ENCODE measurements at places on chromosomes 3 and 15.

DNA sequence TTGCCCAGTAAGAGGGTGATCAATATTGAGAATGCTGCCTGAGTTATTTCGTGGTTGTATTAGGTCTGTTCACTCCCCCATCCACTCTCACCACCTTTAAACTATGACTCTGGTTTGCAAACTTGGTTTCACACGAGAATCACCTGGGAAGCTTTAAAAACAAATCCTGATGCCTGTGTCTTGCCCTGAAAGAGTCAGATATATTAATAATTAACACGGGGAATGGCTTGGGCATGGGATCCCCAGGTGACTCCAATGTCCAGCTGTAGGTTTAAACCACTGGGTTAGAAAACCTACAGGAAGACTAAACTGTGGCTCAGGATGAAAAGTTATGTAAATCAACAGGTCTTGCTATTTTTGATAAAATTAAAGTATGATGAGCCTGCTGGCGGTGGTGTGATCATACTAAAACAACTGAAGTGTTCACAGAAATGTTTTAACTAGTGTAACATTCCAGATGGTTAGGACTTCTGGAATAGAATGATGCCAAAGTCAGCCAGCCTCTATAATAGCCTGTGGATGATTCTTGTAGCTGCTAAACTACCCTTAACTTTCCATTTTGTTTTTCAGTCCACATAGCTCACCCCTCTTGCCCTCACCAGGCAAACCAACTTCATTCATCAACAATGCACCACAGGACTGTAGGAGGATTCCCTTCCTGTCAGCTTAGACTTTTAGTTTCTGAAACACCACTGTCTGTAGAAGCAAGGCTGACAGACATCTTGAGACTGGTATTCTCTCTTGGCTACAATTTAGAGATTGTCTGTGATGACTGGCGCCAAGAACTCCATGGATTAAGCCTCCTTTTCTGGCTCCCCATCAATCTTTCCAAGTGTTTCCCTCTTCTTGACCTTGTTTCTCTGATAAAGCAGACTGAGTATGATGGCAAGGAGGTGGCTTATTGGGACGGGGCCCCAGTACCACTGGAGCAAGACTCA lies 119.1 kb upstream of the ADAMTS9 start:
- no peak for DNase-seq

- peak; percentile 8 for DNase-seq
Observed at GRCh38 chr15:101088788-101089578, 162.9 kb downstream of the CHSY1 start.

DNA sequence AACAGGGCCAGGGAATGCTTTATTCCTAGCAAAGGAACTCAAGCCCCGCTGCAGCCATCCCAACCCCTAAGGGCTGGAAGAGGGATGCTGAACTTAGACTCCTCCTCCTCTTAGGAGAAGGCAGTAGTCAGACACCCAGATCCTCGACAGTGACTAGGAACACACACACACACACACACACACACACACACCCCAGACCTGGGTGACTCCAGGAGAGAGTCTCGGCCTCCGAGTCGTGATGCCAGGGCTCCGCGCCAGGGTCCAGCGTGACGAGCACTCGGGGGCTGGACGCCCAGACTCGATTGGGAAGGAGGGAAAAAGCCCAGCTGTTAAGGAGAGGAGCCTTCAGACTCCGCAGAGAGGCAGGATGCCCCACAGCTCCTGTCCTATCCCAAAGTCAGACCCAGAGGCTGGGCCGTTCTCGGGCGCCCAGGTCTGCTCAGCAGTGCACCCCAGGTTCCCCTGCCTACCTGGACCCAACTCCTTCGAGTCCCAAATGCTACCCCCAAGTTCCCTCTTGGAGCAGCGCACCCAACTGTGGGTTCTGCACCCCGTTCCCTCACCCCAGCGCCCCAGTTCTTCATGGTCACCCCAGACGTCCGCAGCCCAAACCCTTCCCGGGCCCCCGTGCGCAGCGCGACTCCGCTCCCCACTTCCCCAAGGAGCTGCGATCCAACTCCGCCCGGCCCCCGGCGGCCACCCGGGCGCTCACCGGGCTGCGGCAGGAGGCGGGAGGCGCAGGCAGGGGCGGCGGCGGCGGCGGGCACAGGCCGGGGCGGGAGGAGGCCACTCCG lies 421 bp downstream of the BMF start:
- no peak for DNase-seq

GRCh38 chr3:31004025-31004678 lies 109.7 kb upstream of the GADL1 start:
- no peak for DNase-seq

- no peak for DNase-seq
Observed at GRCh38 chr3:192857260-192857661, 60.4 kb downstream of the MB21D2 start.

DNA sequence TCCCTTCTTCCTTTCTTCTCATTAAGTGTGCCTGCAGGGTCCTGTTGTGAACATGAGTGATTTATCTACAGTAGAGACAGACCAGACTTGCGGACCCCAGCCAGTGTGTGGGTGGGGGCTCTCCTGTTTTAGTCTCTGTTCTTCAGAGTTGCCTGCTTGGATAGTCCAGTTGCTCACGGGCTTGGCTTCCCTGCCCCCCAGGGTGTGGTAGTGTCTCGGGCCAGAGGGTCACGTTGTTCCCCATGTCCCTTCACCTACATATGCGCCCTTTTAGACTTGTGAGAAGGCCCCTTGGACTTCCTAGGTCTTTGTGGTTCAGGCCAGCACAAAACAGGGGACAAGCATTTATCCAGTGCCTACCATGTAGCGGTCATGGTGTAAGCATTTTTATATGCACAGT lies 85.8 kb downstream of the AAGAB start:
- no peak for DNase-seq

GRCh38 chr15:29070471-29071231 lies 184.9 kb downstream of the APBA2 start:
- DNase-seq: no peak

GRCh38 chr15:42157981-42158765 lies 1.7 kb upstream of the PLA2G4F start:
- no peak for DNase-seq

DNA sequence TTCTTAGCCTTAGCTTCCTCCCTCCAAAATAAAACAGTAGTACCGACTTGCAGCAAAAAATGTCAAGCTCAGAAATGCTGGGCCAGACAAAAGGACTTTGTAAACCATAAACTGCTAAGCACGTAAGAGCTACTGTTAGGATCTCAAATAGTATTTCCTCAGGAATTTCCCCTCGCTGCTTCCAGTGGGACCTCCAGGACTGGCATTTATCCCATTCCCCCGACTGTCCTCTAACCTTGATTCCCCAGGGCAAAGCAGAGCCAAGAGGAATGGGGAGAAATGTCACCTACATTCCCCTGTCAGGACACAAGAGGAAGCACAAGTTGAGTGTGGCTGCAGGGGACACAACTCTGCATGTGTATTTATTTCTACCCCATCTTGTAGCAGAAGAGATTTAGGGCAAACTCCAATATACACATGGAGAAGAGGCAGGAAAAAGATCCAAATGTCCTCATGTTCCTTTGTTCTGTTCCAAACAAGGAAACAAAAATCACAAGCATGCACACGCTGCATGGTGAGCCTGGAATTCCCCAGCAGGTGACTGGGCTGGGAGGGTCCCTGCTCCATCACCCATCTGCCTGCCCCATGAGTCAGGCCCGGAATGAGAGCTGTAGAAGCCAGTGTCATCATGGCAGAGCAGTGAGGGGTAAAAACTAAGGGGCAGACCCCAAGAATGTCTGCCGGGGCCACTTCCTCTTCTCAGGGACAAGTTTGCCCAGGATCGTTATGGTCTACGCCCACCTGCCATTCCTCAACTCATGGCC lies 4.2 kb downstream of the STOML1 start:
- DNase-seq: no peak

GRCh38 chr15:79844221-79844620 lies 52.6 kb downstream of the MTHFS start:
- DNase-seq: no peak

DNA sequence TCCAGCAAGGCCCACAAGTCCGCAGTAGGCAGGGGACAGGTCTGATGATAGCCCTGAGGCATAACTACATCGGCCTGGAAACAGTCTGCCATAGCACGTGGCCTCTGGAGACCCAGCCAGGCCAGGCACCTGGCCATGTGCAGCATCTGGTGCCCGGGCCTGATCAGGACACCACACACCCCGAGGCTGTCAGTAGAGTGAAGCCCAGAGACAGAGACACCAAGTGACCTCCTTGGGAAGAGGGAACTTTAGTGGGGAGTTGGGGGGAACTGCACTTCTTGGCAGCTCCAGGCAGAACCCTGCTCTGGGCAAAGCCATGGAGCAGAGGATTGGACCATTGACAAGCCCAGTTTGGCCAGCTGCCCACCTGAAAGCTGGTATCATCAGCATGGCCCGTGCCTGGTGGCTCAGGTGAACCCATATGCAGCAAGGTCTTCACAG lies 1.2 kb downstream of the SHISA5 start:
- DNase-seq: no peak

DNA sequence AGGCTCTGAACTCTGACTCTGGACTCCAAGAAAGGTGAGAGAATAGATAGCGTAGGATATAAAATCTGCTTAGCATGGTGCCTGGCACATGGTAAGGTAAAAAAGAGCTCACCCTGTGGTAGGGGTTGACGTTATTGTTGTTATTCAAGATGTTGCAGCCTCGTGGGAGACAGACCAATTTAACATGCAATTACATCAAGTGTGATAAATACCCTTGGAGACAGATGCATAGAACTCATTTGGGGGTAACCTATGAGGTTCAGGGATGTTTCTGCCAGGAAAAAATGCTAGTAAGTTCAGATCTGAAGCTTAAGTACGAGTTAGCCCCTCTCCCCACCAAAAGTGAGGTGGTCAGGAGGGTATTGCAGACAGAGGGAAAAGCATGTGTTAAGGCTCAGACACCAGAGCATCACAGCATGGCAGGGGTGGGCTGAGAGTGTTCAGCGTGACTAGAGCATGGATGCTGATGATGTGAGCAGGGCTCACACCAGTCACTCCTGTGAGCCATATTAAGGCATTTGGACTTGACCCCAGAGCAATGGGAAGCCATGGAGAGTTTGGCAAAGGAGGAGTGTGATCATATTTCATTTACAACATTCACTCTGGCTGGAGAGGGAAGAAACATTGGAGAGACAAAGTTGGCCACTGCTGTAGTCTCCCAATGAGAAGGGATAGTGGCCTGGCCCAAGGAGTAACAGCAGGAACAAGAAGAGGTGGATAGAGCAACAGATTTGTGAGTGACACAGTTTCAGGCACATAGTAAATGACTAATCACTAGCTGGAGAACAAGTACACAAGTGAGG lies 181.0 kb downstream of the UACA start:
- DNase-seq: no peak

GRCh38 chr3:149224736-149225594 lies 3.3 kb upstream of the CP start:
- no peak for DNase-seq

DNA sequence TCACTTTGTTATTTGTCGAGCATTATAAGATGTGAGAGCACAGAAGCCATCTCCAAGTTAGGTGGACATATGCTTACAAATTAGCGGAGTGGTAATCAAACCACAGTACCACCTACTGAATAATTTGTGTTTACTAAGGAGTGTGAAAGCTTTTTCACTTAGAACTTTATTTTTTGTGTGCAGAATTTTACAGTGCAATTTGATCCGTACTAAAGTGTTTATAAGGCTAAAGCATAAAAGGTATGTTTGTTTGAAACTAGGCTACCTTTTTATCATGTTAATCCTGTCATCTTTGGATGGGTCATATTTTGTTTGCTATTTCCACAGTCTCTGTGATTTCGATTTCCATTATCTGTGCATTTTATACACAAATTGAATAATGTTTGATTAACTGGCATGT lies 37.5 kb downstream of the MAP2K5 start:
- no peak for DNase-seq

- DNase-seq: peak; percentile 46
Observed at GRCh38 chr15:91271565-91272153, 171.6 kb downstream of the SV2B start.

DNA sequence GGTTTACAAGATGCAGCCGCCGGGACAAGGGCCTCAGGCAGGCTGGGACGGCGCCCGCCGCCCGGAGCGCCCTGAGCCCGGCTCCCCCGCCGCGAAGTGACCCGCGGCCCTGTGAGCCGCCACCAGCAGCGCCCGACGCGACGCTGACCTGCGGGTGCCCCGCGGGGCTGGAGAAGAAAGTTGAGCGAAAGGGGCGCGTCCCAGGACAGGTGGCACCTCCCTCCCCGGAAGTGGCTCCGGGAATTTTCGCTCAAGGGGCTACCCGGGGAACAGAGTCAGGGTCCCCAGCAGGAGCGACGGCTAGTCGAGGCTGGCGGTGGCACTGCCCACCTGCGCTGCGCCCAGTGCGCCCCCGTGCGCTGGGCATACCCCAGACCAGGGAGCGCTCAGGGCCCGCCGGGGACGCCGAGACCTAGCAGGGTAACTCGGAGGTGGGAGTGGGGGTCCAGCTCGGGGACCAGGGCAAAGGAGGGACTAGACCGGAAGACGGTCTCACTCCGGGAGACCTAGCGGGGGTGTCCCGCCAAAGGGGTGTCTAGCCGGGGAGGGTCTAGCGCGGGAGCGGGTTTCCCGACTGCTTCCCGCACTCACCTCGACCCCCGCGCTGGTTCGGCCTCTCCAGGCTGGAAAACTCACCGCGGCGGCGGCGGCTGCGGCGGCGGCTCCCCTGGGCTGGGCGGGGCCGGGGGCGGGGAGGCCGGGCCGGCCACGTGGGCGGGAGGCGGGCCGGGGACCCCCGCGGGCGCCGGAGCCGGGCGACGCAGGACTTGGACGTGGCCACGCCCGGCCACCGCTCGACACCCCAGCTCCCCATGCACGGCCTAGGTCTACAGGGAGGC lies 18.4 kb downstream of the SPATA12 start:
- no peak for DNase-seq

DNA sequence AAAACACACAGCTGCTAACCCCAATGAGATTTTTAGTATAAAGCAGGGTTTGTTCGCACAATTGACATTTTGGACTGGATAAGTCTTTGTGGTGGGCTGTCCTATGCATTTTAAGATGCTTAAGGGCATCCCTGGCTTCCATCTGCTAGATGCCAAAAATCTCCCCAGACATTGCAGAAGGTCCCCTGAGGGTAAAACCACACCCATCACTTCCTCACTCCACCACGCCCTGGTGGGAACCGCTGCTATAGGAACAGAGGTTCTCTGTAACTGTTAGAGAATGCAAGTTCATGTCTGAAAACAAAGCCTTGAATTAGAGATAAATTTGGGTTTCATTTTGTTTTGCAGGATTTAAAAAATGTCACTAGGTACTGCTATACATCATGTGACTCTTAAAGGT lies 67.7 kb downstream of the ARHGEF26 start:
- no peak for DNase-seq

GRCh38 chr3:108661699-108662098 lies 72.2 kb downstream of the DZIP3 start:
- no peak for DNase-seq

DNA sequence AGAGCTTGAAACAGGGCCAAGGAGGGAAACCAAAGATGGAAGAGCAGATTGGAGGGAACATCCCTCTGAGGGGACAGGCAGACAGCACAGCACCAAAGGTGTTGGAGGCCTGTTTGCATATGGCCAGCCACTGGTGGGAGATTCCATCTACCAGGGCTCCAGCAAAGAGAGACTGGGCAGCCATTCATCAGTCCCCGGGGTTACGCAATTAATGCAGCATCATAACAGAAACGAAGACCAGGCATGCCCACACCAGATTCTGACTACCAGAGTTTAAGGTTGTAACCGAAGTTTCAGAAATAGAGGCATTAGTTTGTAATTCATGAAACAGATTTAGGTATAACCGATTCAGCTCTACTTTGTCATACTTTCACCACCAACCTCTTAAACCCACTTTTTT lies 58.1 kb downstream of the COL8A1 start:
- DNase-seq: no peak

All from NCI-H1694 (cell line).